ENCODE measurements at places on chromosomes 16 and 17. TPM values are rescaled to one million over a fixed set of nuclear protein-coding genes. Genes with fewer than 3 reads are reported as not detected.

The PROCA1 gene
- total RNA-seq, result 1.4 TPM

The KRTAP1-1 gene
- total RNA-seq, result not detected

The SKA2 gene
- 104 TPM for total RNA-seq

The NPIPA2 gene
- total RNA-seq, result 2.2 TPM

The RNF227 gene
- total RNA-seq, result 1.2 TPM

The TEX14 gene
- total RNA-seq, result 0.22 TPM

The CCDC200 gene
- total RNA-seq, result not detected

The SLFN5 gene
- 2.1 TPM for total RNA-seq

The TBC1D3C gene
- not detected for total RNA-seq

The CLEC10A gene
- not detected for total RNA-seq

The KRT36 gene
- total RNA-seq, result not detected

The PLSCR3 gene
- 43.3 TPM for total RNA-seq

The KRTAP3-2 gene
- 0.42 TPM for total RNA-seq

The CNP gene
- 70.4 TPM for total RNA-seq

The HSPB9 gene
- not detected for total RNA-seq

The KCNAB3 gene
- 1.7 TPM for total RNA-seq

The HOXB9 gene
- total RNA-seq, result 7.9 TPM

The TAT gene
- 0.04 TPM for total RNA-seq

The ATP1B2 gene
- total RNA-seq, result 0.45 TPM

The OTOP3 gene
- total RNA-seq, result not detected

The TK2 gene
- total RNA-seq, result 16.4 TPM

The HCRT gene
- total RNA-seq, result not detected

The SP6 gene
- total RNA-seq, result 4.3 TPM

The CDK3 gene
- total RNA-seq, result 4.6 TPM

The HAS3 gene
- total RNA-seq, result 52.3 TPM

The GDPD3 gene
- 1.8 TPM for total RNA-seq

The KRT32 gene
- 0.07 TPM for total RNA-seq

The TAOK2 gene
- 32.2 TPM for total RNA-seq

The KRT37 gene
- total RNA-seq, result not detected

The WFDC1 gene
- total RNA-seq, result not detected

The CACNG3 gene
- total RNA-seq, result not detected

The SERPINF2 gene
- 2.9 TPM for total RNA-seq

The APOBR gene
- not detected for total RNA-seq

The BAIAP2 gene
- total RNA-seq, result 117 TPM

The HAGH gene
- total RNA-seq, result 66.5 TPM

The SEPTIN12 gene
- not detected for total RNA-seq

The CRHR1 gene
- total RNA-seq, result 0.07 TPM

The PMP22 gene
- total RNA-seq, result 223 TPM

The KRT23 gene
- total RNA-seq, result 0.08 TPM

The YWHAE gene
- 604 TPM for total RNA-seq

The MYH3 gene
- 0.74 TPM for total RNA-seq

The YPEL2 gene
- 3.4 TPM for total RNA-seq

The MYOCD gene
- 0.97 TPM for total RNA-seq

The TEX19 gene
- total RNA-seq, result 0.39 TPM
